ENCODE measurements at places on chromosomes 12 and 14.

DNA sequence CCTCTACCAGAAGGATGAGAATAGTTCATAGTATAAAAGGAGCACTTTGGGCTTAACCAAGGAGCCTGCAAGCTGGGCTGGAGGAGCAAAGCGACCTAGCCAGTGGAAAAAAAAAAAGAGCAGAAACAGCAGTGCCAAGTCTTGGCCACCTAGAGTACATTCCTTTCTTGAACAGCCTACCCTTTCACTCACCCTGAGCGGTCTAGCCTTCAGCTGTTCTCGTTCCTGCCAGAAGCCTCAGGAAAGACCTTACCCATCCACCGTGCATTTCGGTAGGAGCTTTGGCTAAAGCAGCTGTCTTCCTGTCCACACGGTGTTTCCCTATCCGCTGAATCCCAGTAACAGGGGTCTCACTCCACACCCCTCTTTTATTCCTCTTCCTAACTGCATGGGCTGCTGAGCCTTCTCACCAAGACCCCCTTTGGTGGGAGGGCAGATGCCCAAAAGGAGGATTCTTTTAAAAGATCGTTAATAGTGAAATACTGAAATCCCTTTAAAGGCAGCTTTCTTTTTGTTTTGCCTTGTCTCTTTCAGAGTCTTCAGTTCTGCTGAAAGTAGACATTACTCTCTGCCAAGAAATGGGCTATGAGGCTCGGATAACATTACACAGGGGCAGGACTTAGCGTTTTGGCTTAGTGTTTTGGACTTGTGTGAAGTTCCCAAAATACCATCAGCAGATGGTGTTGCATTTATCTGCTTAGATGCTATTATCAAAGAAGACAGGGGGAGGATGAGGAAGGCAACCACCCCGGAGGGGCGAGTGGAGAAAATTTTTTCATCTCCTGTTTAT is 88.5 kb upstream of the METAP2 start:
- no peak overlapping the region for H3K27ac ChIP-seq
- H3K4me3 ChIP-seq, result no peak overlapping the region
- DNase-seq, result no peak
- no peaks in the 10 kb centered on the region for H3K27me3 ChIP-seq
- H3K36me3 ChIP-seq, result no peaks in the 10 kb centered on the region

DNA sequence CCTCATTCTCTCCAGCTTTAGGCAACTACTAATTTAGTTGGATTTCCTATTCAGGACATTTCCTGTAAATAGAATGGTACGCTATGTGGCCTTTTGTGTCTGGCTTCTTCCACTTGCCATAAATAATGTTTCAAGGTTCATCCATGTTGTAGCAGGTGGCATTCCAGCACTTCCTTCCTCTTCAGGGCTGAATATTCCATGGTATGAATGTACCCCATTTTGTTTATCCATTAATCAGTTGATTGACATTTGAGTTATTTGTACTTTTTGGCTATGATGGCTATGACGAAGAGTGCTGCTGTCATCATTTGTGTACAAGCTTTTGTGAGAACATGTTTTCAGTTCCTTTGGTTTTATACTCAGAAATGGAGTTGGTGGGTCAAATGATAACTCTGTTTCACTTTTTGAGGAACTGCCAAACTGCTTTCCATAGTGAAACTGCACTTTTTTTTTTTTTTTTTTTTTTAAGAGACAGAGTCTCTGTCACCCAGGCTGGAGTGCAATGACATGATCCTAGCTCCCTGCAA is 6.5 kb upstream of the CDK2AP1 start:
- H3K4me1 ChIP-seq, result peaks cover 6% of the 10 kb centered on the region
- H3K27me3 ChIP-seq, result no peaks in the 10 kb centered on the region
- no peak overlapping the region for H3K4me3 ChIP-seq
- DNase-seq, result no peak
- H3K36me3 ChIP-seq, result no peaks in the 10 kb centered on the region

- H3K27ac ChIP-seq, result no peak overlapping the region
- DNase-seq, result no peak
- H3K36me3 ChIP-seq, result no peaks in the 10 kb centered on the region
- no peaks in the 10 kb centered on the region for H3K4me1 ChIP-seq
- H3K27me3 ChIP-seq, result no peaks in the 10 kb centered on the region
These were observed 866.3 kb downstream of the NRXN3 start for GRCh38 chr14:79036441-79036840.

DNA sequence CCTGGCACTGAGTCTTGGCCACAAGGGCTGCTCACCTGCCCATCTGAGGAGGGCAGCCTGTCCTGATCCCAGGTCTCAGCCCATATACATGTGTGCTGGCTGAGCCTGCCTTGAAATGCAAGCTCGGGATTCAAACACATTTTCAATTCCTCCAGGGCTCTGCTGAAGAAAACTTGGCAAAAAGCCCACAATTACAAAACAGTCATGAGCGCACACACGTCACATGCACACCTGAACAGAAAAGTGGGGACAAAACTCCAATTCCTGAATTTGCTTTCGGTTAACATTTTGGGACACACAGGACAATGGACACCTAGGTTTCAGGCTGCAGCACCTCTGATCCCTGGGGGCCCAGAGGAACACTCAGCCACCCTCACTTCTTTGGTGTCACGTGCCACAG is 113.9 kb downstream of the RBM19 start:
- DNase-seq, result no peak
- H3K36me3 ChIP-seq, result peaks cover 93% of the 10 kb centered on the region
- no peaks in the 10 kb centered on the region for H3K4me1 ChIP-seq
- no peaks in the 10 kb centered on the region for H3K27me3 ChIP-seq

GRCh38 chr14:88895116-88895515 is 70.7 kb downstream of the TTC8 start:
- peaks cover 42% of the 10 kb centered on the region for H3K27me3 ChIP-seq
- H3K4me1 ChIP-seq, result no peaks in the 10 kb centered on the region
- H3K27ac ChIP-seq, result no peak overlapping the region
- no peaks in the 10 kb centered on the region for H3K36me3 ChIP-seq
- no peak overlapping the region for H3K4me3 ChIP-seq

DNA sequence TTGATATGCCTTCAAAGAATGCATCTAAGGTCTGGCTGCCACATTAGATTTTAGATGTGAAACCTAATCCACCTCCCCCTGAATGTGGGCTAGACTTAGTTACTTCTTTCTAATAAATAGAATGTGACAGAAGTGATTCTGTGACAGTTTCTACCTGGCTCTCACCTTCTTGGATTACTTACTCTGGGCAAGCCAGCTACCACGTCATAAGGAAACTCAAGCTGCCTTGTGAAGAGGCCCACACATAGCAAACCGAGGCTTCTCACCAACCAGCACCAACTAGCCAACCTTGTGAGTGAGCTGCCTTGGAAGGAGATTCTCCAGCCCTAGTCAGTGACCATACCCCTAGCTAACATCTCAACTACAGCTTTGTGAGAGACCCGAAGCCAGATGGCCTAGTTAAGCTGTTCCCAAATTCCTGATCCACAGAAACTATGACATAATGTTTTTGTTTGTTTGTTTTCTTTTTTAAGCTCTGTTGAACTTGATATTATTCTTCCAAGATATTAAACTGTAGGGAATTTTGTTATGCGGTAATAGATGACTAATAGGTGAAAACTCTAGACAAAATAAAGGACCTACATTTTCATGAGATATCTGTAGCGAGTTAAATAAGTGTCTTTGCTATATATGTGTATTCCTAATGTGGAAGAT is 6.2 kb downstream of the GPR19 start:
- H3K27ac ChIP-seq, result peak overlapping the region; percentile 29
- DNase-seq, result no peak
- H3K4me1 ChIP-seq, result peaks cover 39% of the 10 kb centered on the region

GRCh38 chr12:56517854-56518253 is 3.8 kb upstream of the RBMS2 start:
- peaks cover 32% of the 10 kb centered on the region for H3K4me1 ChIP-seq
- DNase-seq, result no peak
- no peak overlapping the region for H3K27ac ChIP-seq

- DNase-seq, result no peak
- no peak overlapping the region for H3K27ac ChIP-seq
- no peaks in the 10 kb centered on the region for H3K4me1 ChIP-seq
These were observed 200.3 kb downstream of the DPY19L2 start for GRCh38 chr12:63467951-63468350.

- peak overlapping the region; percentile 68 for H3K4me3 ChIP-seq
- no peaks in the 10 kb centered on the region for H3K27me3 ChIP-seq
- peak; percentile 93 for DNase-seq
- H3K27ac ChIP-seq, result peak overlapping the region; percentile 97
- peaks cover 96% of the 10 kb centered on the region for H3K4me1 ChIP-seq
These were observed 16.9 kb downstream of the ASB2 start for GRCh38 chr14:93959239-93960107.

GRCh38 chr14:101128478-101129321 is 225.2 kb upstream of the RTL1 start:
- peaks cover 31% of the 10 kb centered on the region for H3K27me3 ChIP-seq
- no peak overlapping the region for H3K4me3 ChIP-seq
- H3K27ac ChIP-seq, result no peak overlapping the region
- no peaks in the 10 kb centered on the region for H3K4me1 ChIP-seq

GRCh38 chr12:131736446-131737149 is 25.7 kb downstream of the SFSWAP start:
- peaks cover 2% of the 10 kb centered on the region for H3K4me1 ChIP-seq
- peak; percentile 17 for DNase-seq
- H3K27me3 ChIP-seq, result no peaks in the 10 kb centered on the region
- H3K4me3 ChIP-seq, result no peak overlapping the region
- peak overlapping the region; percentile 26 for H3K27ac ChIP-seq
- peaks cover 87% of the 10 kb centered on the region for H3K36me3 ChIP-seq

- no peaks in the 10 kb centered on the region for H3K4me1 ChIP-seq
- H3K4me3 ChIP-seq, result no peak overlapping the region
- H3K27ac ChIP-seq, result no peak overlapping the region
- no peaks in the 10 kb centered on the region for H3K36me3 ChIP-seq
These were observed 127.4 kb downstream of the KTN1 start for GRCh38 chr14:55707365-55707804.

DNA sequence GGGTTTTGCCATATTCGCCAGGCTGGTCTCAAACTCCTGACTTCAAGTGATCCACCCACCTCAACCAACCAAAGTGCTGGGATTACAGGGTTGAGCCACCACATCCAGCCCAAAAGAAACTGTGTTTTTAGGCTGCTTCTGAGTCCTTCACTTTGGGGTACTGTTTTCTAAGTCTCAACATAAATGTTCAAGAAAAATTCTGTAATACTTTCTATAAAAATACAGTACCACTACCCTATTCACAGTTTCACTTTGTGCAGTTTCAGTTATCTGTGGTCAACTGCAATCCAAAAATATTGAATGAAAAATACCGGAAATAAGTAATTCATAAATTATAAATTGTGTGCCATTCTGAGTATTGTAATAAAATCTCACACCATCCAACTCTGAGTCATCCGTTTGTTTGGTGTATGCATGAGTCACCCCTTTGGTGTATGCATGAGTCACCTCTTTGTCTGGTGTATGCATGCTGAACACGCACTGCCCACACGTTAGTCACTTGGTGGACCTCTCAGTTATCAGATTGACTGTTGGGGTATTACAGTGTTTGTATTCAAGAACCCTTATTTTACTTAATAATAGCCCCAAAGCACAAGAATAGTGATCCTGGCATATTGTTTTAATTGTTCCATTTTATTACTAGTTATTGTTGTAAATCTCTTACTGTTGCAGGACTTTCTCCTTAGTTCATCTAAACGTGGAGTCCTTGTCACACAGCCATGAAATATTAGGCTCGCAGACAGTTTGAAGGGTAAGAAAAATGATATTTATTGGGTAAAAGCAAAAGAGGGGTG is 190.2 kb downstream of the FSCB start:
- no peaks in the 10 kb centered on the region for H3K36me3 ChIP-seq

- H3K27ac ChIP-seq, result no peak overlapping the region
- DNase-seq, result no peak
- peaks cover 6% of the 10 kb centered on the region for H3K27me3 ChIP-seq
These were observed 60.2 kb downstream of the RFX4 start for GRCh38 chr12:106643000-106643399.

DNA sequence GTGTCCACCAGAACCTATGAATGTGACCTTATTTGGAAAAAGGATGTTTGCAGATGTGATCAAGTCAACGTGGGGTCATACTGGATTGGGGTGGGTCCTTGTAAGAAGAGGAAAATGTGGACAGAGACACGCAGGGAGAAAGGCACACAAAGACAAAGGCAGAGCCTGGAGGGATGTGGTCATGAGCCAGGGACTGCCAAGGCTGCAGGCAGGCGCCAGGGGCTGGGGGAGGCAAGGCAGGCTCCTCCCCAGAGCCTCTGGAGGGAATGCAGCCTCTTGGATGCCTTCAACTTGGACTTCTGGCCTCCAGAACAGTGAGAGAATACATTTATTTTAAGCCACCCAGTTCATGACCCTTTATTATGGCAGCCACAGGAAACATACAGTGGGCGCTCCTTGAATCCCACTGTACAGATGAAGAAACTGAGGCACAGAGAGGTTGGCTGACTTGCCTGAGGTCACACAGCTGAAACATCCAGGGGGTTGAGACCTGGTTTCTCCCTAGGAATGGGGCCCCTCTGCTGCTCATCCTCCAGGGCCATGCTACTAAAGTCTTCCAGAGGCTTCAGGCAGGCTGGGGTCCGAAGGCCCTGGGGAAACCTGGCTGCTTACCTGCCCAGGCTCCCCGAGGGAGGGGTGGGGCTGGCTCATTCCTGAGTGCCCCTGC is 99.7 kb downstream of the RFLNA start:
- H3K27ac ChIP-seq, result peak overlapping the region; percentile 9
- DNase-seq, result no peak
- H3K36me3 ChIP-seq, result peaks cover 61% of the 10 kb centered on the region
- H3K4me3 ChIP-seq, result no peak overlapping the region
- H3K4me1 ChIP-seq, result peaks cover 39% of the 10 kb centered on the region

GRCh38 chr12:124484067-124484466 is 83.3 kb downstream of the NCOR2 start:
- H3K4me1 ChIP-seq, result peaks cover 38% of the 10 kb centered on the region
- no peak overlapping the region for H3K27ac ChIP-seq
- H3K4me3 ChIP-seq, result no peak overlapping the region
- H3K27me3 ChIP-seq, result no peaks in the 10 kb centered on the region

- H3K36me3 ChIP-seq, result no peaks in the 10 kb centered on the region
- no peak for DNase-seq
- H3K4me1 ChIP-seq, result no peaks in the 10 kb centered on the region
- H3K4me3 ChIP-seq, result no peak overlapping the region
These were observed 10.3 kb upstream of the SERPINA3 start for GRCh38 chr14:94601884-94602391.

GRCh38 chr14:96403409-96403808 is 11.5 kb downstream of the AK7 start:
- H3K27me3 ChIP-seq, result peaks cover 8% of the 10 kb centered on the region
- no peak overlapping the region for H3K27ac ChIP-seq
- no peaks in the 10 kb centered on the region for H3K36me3 ChIP-seq
- no peaks in the 10 kb centered on the region for H3K4me1 ChIP-seq
- DNase-seq, result no peak
- no peak overlapping the region for H3K4me3 ChIP-seq

DNA sequence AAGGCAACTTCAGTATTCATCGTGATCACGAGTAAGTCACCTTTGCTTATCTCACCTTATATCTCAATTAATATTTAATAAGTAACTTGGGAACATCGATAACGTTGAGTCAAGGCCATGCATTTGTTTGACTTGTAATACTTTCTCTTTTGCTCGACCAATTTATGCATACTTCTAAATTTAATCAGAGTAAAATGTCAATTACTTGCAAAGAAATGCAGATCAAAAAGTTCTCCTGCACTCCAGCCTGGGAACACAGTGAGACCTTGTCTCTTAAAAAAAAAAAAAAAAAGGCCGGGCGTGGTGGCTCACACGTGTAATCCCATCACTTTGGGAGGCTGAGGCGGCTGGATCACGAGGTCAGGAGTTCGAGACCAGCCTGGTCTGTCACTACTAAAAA is 11.8 kb upstream of the HIP1R start:
- peaks cover 2% of the 10 kb centered on the region for H3K27me3 ChIP-seq
- H3K36me3 ChIP-seq, result no peaks in the 10 kb centered on the region
- H3K4me3 ChIP-seq, result no peak overlapping the region
- H3K4me1 ChIP-seq, result peaks cover 4% of the 10 kb centered on the region
- DNase-seq, result no peak

GRCh38 chr12:23564451-23565152 is 384.9 kb downstream of the SOX5 start:
- no peak overlapping the region for H3K27ac ChIP-seq
- H3K4me1 ChIP-seq, result no peaks in the 10 kb centered on the region
- H3K27me3 ChIP-seq, result no peaks in the 10 kb centered on the region
- H3K36me3 ChIP-seq, result no peaks in the 10 kb centered on the region
- DNase-seq, result no peak

Measured in activated T-cell treated with anti-CD3 and anti-CD28 coated beads, Interleukin-2, amount 50 U/mL, for 24 hours (primary cell).